Astrocyte (in vitro differentiated cells and primary cell): ENCODE measurements at places on chromosomes 6 and 20.
A peak's percentile ranks its signal among the peaks of the same experiment; 100 is the strongest.

GRCh38 chr20:39155971-39156370 is 193.8 kb downstream of the DHX35 start:
- H3K27ac ChIP-seq, result no peak overlapping the region
- H3K27me3 ChIP-seq, result no peaks in the 10 kb centered on the region
- no peaks in the 10 kb centered on the region for H3K4me1 ChIP-seq

DNA sequence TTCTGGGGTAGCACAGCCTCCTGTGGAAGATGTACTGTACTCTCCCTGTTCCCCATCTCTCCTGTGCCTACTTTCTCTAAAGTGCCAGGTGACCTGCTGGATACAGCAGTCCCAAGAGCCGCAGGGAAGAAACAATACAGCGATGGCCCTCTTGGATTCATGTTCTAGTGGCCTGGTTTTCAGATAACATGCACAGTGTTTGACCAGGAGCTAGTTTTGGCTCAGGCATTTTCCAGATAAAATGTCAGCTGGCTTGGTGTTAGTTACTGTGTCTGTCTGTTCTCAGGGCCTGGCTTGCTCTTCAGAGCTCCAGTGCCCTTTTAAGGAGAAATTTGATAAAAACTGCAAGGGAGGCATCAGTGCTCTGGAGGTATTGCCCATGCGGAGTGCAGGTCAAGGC is 41.3 kb downstream of the GABRR2 start:
- H3K4me3 ChIP-seq, result no peak overlapping the region
- no peak for DNase-seq
- H3K27me3 ChIP-seq, result no peaks in the 10 kb centered on the region
- H3K4me1 ChIP-seq, result no peaks in the 10 kb centered on the region

DNA sequence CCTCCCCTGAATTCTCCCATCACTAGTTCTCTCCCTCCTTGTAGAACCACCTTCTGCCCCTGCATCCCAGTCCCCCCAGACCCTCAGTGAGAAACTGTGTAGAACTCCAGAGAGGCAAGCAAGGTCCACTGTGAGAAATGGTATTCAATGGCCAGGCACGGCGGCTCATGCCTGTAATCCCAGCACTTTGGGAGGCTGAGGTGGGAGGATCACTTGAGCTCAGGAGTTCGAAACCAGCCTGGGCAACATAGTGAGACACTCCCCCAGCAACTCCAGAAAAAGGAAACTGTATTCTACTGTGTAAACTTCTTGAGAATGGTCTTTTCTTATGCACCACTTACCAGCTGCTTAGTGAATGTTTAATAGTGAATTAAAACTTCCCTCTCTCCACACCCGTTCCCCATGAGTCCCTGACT is 8.2 kb upstream of the CD83 start:
- no peak overlapping the region for H3K27ac ChIP-seq
- H3K36me3 ChIP-seq, result no peaks in the 10 kb centered on the region
- no peaks in the 10 kb centered on the region for H3K4me1 ChIP-seq
- H3K27me3 ChIP-seq, result peaks cover 12% of the 10 kb centered on the region
- H3K4me3 ChIP-seq, result no peak overlapping the region

GRCh38 chr6:138287144-138287955 is 69.1 kb upstream of the PBOV1 start:
- DNase-seq, result peak; percentile 21
- H3K36me3 ChIP-seq, result no peaks in the 10 kb centered on the region
- H3K27me3 ChIP-seq, result no peaks in the 10 kb centered on the region
- no peak overlapping the region for H3K27ac ChIP-seq
- peaks cover 17% of the 10 kb centered on the region for H3K4me1 ChIP-seq

DNA sequence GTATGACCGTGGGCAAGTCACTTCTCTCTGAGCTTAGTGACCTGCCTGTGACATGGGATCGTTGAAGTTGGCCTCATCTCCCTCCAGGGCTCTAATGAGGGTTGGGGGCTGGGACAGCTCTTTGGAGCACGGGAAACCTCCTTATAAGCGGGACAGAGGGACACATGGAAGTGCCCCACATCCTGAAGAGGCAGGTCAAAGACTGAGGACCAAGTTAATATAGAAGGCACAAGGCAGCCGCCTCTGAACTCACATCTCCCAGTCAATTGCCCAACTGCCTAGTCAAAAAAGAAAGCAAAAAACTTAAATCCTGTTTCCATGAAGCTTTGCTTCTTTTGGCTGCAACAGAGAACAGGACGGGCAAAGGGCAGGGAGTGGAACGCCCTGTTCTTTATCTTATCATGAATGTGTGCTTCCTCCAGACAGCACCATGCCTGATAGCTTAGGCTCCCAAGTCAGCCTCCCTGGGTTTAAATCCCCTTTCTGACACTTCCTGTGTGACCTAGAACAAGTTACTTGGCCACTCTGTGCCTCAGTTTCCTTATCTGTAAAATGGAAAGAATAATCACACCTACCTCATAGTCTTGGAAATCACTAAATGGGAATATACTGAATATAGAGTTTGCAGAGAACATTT is 27.1 kb downstream of the LBP start:
- peaks cover 23% of the 10 kb centered on the region for H3K27me3 ChIP-seq
- no peaks in the 10 kb centered on the region for H3K4me1 ChIP-seq
- H3K36me3 ChIP-seq, result no peaks in the 10 kb centered on the region
- no peak overlapping the region for H3K27ac ChIP-seq
- H3K4me3 ChIP-seq, result no peak overlapping the region
- DNase-seq, result no peak

GRCh38 chr6:89346433-89346832 is 6.1 kb downstream of the UBE2J1 start:
- no peaks in the 10 kb centered on the region for H3K27me3 ChIP-seq
- no peak for DNase-seq
- H3K36me3 ChIP-seq, result peaks cover 8% of the 10 kb centered on the region
- H3K27ac ChIP-seq, result peak overlapping the region; percentile 12
- H3K4me3 ChIP-seq, result no peak overlapping the region
- H3K4me1 ChIP-seq, result peaks cover 47% of the 10 kb centered on the region

DNA sequence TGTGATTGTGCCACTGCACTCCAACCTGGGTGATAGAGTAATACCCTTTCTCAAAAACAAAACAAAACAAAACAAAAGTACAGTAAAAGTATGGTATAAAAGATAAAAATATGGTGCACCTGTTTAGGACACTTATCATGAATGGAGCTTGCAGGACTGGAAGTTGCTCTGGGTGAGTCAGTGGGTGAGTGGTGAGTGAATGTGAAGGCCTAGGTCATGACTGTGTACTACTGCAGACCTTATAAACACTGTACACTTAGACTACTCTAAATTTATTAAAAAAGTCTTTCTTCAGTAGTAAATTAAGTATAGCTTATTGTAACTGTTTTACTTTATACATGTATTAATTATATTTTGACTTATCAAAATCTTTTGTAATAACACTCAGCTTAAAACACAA is 46.0 kb downstream of the ZFP64 start:
- H3K4me1 ChIP-seq, result no peaks in the 10 kb centered on the region
- H3K27ac ChIP-seq, result no peak overlapping the region
- no peaks in the 10 kb centered on the region for H3K27me3 ChIP-seq
- H3K4me3 ChIP-seq, result no peak overlapping the region

- no peaks in the 10 kb centered on the region for H3K36me3 ChIP-seq
- peaks cover 18% of the 10 kb centered on the region for H3K4me1 ChIP-seq
- H3K27me3 ChIP-seq, result no peaks in the 10 kb centered on the region
- no peak overlapping the region for H3K27ac ChIP-seq
- H3K4me3 ChIP-seq, result no peak overlapping the region
- DNase-seq, result peak; percentile 67
Observed at GRCh38 chr20:56801971-56802755, 173.1 kb downstream of the TFAP2C start.

GRCh38 chr6:27839626-27840475 is 72.3 kb downstream of the OR2B2 start:
- DNase-seq, result peak; percentile 86
- peaks cover 7% of the 10 kb centered on the region for H3K4me1 ChIP-seq
- H3K27me3 ChIP-seq, result no peaks in the 10 kb centered on the region

DNA sequence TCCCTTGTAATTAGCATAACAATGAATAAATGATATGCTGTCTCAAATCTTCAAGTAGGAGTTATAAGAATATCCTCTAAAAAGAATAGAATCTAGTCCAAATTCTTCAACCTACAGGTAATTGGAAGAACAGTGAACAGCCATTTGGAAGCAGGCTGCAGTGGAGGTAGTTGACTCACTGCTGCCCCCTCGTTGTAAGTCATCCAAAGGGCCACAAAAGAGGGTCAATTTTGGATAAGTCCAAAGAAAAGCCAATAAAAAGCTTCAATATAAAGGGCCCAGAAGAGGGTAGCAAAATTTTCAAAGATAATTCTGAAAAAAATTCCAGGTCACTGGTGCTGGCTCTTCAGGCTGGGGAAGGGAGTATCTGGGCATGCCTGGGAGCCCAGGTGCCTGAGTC is 60.8 kb upstream of the SSTR4 start:
- no peaks in the 10 kb centered on the region for H3K36me3 ChIP-seq
- H3K27ac ChIP-seq, result no peak overlapping the region
- no peak overlapping the region for H3K4me3 ChIP-seq
- no peak for DNase-seq

GRCh38 chr6:53112871-53113270 is 35.8 kb downstream of the GCM1 start:
- no peak overlapping the region for H3K27ac ChIP-seq
- H3K36me3 ChIP-seq, result no peaks in the 10 kb centered on the region
- H3K4me1 ChIP-seq, result no peaks in the 10 kb centered on the region
- no peak for DNase-seq

- no peak overlapping the region for H3K4me3 ChIP-seq
- H3K27me3 ChIP-seq, result no peaks in the 10 kb centered on the region
- H3K36me3 ChIP-seq, result no peaks in the 10 kb centered on the region
- DNase-seq, result no peak
- no peak overlapping the region for H3K27ac ChIP-seq
Observed at GRCh38 chr6:144590532-144590931, 305.4 kb downstream of the UTRN start.

GRCh38 chr20:1388741-1389483 is 3.9 kb downstream of the FKBP1A start:
- no peak for DNase-seq
- H3K4me3 ChIP-seq, result no peak overlapping the region
- peaks cover 29% of the 10 kb centered on the region for H3K4me1 ChIP-seq
- H3K36me3 ChIP-seq, result peaks cover 5% of the 10 kb centered on the region

DNA sequence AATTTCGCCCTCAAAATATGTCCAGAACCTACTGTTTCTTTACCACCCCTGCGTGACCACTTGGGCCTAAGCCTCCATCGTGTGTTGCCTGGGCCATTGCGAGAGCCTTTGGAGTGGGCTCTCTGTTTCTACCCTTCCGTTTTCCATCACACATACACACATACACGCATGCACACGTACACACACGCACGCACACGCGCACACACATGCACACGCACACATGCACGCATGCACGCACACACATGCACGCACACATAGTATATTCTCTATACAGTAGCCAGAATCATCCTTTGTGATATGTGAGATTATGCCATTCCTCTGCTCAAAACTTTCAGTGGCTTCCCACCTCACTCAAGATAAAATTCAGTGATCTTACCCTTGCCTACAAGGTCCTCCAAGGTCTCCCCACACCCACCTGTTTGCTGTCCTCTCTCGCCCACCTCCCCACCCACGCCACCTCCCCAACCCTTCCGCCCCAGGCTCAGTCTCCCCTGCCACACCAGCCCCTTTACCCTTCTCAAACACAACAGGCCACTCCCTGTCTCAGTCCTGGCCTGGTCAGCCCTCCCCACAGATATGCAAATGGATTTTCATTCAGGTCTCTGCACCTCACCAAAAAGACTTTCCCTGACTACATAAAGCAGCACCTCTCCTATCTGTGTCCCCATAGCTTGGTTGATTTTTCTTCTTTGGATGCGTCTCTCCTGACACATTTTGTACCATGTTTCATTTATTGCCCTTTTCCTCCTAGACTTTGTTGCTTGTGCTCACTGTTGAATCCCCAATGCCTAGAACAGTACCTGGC is 559.6 kb downstream of the CD83 start:
- no peak overlapping the region for H3K27ac ChIP-seq
- no peaks in the 10 kb centered on the region for H3K27me3 ChIP-seq
- peaks cover 14% of the 10 kb centered on the region for H3K4me1 ChIP-seq
- H3K36me3 ChIP-seq, result no peaks in the 10 kb centered on the region
- no peak overlapping the region for H3K4me3 ChIP-seq

DNA sequence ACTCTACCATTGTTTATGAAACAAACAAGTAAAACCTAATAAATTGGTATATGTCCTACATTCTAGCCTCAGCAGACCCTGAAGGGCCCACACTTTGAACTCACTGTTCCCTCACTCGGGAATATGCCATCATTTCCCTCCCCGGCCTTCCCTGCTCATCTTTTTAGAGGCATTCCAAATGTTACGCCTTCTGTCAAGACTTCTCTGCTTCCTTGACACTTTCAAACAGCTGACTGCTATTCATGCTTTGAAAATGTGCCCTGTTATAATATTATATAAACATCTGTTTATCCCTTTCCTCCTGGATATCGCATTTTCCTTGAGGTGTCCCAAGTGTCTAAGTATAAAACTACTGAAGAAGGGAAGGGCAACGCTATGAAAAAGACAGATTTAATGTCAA is 249.5 kb upstream of the THEMIS start:
- no peaks in the 10 kb centered on the region for H3K36me3 ChIP-seq
- H3K4me1 ChIP-seq, result peaks cover 14% of the 10 kb centered on the region
- no peak overlapping the region for H3K27ac ChIP-seq
- H3K4me3 ChIP-seq, result no peak overlapping the region
- H3K27me3 ChIP-seq, result no peaks in the 10 kb centered on the region

GRCh38 chr20:58712151-58712791 is 19.7 kb downstream of the NPEPL1 start:
- H3K27me3 ChIP-seq, result no peaks in the 10 kb centered on the region
- DNase-seq, result no peak
- no peaks in the 10 kb centered on the region for H3K36me3 ChIP-seq

- H3K36me3 ChIP-seq, result no peaks in the 10 kb centered on the region
- H3K27ac ChIP-seq, result no peak overlapping the region
- H3K27me3 ChIP-seq, result no peaks in the 10 kb centered on the region
- H3K4me3 ChIP-seq, result no peak overlapping the region
Observed at GRCh38 chr6:111556004-111556403, 49.7 kb downstream of the TRAF3IP2 start.

DNA sequence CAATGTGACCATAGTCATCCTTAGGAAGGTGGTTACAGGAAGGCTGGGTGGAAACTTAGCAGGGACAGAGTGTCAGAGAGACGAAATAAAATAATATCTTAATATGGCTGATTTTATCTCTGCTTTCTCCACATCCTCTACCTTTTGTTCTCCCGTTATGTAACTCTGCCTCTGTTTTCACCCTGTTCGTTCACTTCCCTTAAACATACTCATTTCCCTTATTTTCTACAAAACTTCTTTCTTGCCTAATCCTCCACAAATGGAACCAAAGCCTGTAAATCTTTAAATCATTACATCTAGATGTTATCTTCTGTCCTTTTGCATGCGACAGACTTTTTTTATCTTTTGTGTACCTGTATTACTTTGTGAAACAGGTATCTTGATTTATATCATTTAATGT is 23.3 kb upstream of the CRIP3 start:
- H3K4me3 ChIP-seq, result no peak overlapping the region
- no peak overlapping the region for H3K27ac ChIP-seq
- H3K36me3 ChIP-seq, result peaks cover 2% of the 10 kb centered on the region

- H3K4me1 ChIP-seq, result no peaks in the 10 kb centered on the region
- no peaks in the 10 kb centered on the region for H3K27me3 ChIP-seq
- no peaks in the 10 kb centered on the region for H3K36me3 ChIP-seq
- no peak overlapping the region for H3K27ac ChIP-seq
- DNase-seq, result peak; percentile 16
Observed at GRCh38 chr6:126625019-126625418, 285.1 kb downstream of the CENPW start.

- H3K4me3 ChIP-seq, result no peak overlapping the region
- H3K4me1 ChIP-seq, result no peaks in the 10 kb centered on the region
- H3K27ac ChIP-seq, result no peak overlapping the region
- no peak for DNase-seq
- no peaks in the 10 kb centered on the region for H3K27me3 ChIP-seq
- no peaks in the 10 kb centered on the region for H3K36me3 ChIP-seq
Observed at GRCh38 chr6:77341058-77341986, 122.0 kb downstream of the HTR1B start.
